ENCODE measurements at places on chromosomes 7 and 10. TPM values are rescaled to one million over a fixed set of nuclear protein-coding genes. Genes with fewer than 3 reads are reported as not detected.

GRCh38 chr10:6516281-6516928, 63.7 kb downstream of the PRKCQ start:
- DNase-seq, result no peak

DNA sequence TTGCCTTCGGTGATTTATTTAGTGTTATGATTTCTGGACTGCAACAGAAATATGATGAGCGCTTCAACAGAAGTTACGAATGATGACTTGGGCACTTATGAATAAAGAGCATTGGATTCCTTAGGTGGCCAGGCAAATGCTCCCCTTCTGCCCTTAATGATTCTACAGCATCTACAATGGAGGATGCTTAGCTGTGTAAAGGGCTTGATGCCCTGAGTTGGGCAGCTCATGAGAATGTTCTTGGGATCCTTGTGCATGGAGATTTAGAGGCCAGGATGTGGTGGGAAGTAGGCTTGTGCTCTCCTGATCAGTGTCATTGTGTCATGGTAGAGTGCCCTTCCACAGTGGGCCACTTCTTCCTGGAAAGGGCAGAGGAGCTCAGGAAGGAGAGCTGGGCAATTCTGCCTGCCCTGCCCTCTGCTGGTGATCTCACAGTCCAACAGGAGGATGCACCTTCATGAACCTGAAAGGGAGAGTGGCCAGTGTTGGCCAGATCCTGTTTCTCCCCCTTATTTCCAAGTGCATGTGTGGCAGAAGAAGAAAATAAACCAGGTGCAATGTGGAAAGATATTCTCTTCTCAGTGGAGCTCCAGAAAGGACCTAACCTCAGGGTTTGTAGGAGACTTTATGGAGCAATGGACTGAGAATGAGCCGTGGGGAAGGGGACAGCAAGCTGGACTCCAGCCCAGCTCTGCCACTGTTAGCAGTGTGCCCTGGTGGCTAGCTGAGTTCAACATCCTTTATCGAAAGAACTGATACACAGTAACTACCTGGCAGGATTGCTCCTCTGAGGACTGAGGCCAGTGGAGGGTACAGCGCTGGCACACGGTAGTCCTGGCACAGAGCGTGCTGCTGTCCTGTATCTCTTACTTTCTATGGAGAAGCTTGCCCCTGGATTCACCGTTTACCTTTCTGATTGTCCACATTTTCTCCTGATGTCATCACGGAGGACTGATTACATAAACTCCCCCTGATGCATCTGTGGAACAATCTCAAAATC, 182.9 kb downstream of the BMPER start:
- no peak for DNase-seq

DNA sequence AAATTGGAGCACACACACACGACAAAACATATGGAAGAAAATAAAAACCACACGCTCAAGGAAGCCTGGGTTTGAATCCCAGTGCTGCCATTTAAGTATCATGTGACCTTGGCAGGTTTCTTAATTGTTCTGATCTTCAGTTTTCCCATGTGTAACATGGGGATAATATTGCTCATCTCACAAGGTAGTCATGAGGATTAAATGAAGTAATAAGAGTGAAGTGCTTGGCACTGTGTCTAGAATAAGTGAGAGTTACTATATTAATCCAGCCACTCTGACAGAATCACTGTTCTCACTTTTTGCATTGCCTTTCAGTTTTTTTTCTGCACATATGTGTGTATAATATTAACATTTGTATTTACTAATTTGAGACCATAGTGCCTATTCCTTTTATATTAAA, 43.3 kb downstream of the GOLGA7B start:
- no peak for DNase-seq

DNA sequence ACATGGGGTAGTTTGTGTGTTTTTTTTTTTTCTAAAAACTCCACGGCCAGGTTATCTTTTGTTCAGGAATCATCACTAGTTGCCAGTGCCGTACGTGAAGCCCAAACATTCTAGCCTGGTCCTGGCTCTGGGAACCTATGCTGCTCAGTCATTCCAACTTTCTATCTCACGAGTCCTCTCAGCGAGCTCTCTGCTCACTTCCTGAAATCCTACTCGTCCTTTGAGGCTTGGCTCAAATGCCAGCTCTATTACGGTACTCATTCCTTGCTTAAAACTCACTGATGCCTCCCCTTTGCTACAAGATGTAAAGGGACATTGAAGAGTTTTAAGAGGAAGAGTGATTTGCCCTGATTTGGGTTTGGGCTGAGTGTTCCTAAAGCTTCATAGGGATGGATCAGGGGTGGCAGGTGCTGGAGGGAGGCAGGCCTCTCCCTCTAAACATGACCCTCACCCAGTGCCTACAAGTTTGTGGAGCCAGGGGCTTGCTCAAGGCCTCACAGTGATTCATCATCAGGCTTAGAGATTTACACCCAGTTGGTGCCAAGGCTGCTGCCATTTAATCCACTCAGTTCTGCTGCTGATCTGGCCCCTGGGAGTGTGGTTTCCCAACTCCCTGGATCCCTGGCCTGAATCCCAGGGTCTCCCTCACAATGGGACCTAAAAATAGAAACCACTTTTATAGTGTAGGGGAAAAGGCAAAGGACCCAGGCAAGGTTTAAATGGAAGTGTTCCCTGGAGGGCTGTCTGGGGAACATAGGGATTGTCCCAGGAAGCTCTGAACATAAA, 46.1 kb upstream of the R3HCC1L start:
- no peak for DNase-seq

GRCh38 chr10:70378122-70378521, 4.3 kb downstream of the LRRC20 start:
- no peak for DNase-seq

- no peak for DNase-seq
These were observed 812 bp upstream of the IDE start for GRCh38 chr10:92574548-92575261.

- DNase-seq, result no peak
These were observed 7.6 kb upstream of the ADAMTS14 start for GRCh38 chr10:70664702-70665195.

DNA sequence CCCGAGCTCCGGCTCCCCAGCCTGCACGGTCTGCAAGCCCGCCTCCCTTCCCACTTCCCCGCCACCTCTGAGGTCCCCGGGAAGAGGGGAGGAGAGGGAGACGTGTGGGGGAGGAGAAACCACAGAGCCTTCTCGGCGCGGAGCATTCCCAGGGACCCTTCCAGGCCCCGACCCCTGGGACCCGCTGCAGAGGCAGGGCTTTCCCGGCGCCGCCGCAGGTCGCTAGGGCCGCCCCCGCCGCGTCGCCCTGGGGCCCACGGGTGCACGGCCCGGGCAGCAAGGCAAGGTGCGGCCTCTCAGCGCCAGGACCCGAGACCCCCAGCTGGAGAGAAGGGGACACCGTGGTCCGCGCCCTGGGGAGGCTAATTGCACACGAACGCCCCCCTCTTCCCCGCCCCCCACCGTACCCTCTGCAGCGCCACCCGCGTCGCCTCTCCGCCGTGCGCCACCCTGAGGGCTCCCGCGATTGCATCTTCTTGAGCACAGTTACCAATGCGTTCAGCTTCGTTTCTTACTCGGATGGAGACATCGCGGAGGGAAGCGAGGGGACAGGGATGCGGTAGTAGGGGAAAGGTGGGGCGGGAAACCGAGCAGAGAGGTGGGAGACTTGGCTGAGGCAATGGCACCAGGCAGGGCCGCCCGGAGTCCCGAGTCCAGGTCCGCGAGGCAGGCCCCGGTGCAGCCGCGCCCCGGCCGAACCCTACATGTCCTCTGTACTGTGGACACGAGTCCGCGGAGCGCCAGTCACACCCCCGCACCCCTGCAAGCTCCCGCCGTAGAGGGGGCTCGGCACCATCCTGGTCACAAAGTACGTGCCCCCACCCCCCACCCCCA, 28.9 kb downstream of the SKIDA1 start:
- peak; percentile 74 for DNase-seq

DNA sequence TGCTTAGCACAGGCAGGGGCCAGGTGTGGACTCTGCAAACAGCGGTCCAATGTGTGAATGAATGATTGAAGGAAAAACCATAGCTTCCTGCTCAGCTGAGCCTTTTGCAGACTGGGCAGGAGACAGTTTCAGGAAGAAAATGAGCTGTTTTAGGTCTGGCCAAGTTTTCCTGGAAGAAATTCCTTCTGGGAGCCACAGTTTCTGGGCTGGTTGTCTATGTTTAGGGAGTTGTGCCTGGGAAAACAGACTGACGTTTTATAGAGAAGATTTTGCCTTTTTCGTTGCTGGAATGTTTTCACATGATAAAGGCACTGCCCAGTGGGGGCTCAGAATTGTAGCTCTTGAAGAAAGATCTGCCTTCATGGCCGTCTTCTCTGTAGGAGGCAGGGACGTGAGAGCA, 255.1 kb downstream of the CCSER2 start:
- DNase-seq, result no peak

GRCh38 chr10:110501142-110501937, 3.6 kb downstream of the DUSP5 start:
- DNase-seq, result peak; percentile 90

DNA sequence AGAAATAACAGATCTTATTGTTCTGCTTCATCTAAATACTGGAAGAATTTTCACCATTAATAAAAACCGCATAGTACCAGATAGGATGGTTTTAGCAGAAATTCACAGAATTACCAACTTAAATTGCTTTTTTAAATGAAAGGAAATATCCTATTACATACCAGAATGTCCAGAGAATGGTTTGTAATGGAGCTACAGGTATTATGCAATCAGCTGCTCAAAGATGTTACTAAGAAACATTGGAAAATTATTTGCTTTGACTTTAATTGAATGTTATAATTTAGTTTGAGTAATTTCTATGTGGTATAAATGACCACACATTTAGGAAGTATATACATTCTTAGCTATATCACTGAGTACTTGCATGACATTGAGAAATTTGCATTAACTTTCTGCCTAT, 338.3 kb downstream of the ETV1 start:
- no peak for DNase-seq

GRCh38 chr10:120574981-120575380, 118.0 kb downstream of the PLPP4 start:
- no peak for DNase-seq

- no peak for DNase-seq
These were observed 64.3 kb downstream of the ZRANB1 start for GRCh38 chr10:125006188-125006680.

DNA sequence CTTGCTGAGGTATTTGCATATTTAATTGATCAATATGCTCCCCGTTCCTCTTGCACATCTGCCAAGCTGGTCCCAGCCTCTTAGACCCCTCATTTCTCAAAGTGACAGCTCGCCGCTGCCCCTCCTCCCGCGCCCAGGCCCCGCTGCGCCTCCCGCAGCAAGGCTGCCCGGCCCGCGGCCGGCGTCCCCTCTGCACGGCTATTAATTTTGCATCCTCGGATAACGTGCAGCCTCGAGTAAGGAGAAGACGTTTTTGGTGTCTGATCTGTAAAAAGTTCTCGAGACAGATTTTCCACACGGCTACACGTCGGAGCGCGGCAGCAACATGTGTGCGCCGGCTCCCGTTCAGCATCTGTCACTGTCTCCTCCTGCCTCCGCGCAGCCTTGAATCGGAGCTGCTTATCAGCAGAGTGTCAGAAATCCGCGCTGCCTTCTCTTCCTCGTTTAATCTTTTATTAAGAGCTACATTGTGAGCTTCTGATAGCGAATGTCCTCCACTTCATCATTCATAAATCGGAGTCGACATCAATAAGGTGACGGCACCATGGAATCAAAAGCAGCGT, 65.3 kb downstream of the EBF3 start:
- DNase-seq, result no peak

GRCh38 chr7:74032624-74033371, 4.8 kb downstream of the ELN start:
- no peak for DNase-seq

DNA sequence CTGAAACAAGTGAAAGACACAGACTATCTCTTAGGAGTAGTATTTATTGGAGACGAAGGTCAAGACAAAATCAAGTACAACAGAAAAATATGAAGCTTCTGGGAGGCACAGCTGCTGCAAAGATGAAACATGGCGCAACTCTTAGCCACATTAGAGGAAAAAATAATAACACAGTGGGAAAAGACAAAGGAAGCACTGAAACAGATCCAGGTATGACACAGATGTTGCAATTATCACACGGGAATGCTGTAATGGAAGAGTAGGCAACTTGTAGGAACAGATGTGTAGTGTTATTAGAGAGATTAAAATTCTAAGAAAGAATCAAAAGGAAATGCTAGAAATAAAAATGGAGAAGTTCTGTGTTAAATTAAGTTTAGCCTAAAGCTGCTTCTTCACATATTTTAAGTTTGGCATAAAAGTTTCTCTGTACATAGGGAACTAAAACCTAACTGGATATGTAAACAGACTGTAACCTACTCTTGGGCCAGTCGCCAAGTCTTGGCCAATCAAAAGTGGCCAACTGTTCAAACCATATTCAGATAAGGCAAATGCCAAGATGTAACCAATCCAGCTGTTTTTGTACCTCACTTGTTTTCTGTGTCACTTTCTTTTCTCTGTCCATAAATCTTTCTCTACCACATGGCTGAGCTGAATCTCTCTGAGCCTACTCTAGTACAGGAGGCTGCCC, 1132.0 kb upstream of the LRRTM3 start:
- peak; percentile 33 for DNase-seq

- no peak for DNase-seq
These were observed 114.1 kb downstream of the EMX2 start for GRCh38 chr10:117656385-117657367.

DNA sequence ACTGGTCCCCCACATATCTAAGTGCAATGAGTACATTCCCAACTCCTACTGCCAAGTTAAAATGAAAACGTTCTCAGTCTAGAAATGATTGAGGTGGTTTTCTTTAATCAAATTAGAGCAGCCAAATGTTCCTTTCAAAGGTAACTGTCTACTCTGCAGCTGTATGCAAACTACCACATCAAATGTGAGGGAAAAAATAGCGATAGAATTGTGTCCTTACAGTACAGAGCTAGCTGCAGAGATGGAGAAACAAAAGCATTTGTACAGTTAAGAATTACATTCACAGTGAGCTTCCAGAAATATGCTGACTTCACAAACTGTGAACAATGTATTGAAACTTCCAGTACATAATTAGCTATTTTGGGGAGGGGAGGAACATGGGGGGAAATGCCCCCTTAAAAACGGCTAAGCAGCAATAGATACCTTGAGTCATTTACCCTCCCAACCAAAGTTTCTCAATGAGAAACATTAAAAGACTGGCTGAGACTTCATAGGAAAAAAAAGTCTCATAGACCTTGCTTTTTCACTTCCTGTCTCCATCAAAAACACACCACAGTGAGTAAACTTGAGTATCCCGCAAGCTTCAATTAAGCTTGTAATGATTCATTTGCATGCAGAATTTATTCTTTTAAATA, 22.9 kb downstream of the CDK6 start:
- no peak for DNase-seq

Gene SEMA4G
- 78.5 TPM for total RNA-seq

Gene VDAC2
- total RNA-seq, result 92.7 TPM

Gene FAM241B
- total RNA-seq, result 1.6 TPM

Gene C10orf67
- total RNA-seq, result not detected

Gene COL26A1
- 1.4 TPM for total RNA-seq

Measured in right lobe of liver (tissue), 6 donors.